Hindlimb muscle (tissue), 1 donor: ENCODE measurements at places on chromosomes 7 and 10. TPM values are rescaled to one million over a fixed set of nuclear protein-coding genes. Genes with fewer than 3 reads are reported as not detected.

DNA sequence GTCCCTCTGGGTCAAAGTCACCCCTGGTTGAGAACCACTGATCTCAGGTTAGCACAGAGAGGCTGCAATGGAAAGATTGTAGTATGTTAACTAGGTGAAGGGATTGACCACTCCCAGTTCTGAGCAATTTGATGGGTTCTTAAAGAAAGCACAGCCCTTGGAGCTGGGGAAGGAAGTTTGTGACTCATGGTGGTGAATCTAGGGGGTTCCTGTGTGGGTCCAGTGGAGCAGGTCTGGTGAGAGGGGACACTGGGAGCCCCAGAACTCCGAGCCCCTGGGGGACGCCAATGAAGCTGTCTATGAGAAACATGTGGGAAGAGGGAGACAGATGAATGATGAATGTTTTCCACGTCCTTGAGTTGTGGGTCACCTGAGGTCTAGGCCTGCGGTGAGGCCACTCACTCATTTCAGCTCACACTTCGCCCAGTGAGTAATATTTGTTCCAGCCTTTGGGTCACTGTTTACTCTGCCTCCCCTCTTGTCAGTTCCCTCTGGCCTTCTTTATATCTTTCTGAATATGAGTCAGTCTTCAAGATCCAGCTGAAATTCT is 341.9 kb downstream of the LRMDA start:
- no peak for DNase-seq

Gene STEAP2
- polyA plus RNA-seq, result 2.6 TPM

Gene NXPH1
- polyA plus RNA-seq, result not detected

DNA sequence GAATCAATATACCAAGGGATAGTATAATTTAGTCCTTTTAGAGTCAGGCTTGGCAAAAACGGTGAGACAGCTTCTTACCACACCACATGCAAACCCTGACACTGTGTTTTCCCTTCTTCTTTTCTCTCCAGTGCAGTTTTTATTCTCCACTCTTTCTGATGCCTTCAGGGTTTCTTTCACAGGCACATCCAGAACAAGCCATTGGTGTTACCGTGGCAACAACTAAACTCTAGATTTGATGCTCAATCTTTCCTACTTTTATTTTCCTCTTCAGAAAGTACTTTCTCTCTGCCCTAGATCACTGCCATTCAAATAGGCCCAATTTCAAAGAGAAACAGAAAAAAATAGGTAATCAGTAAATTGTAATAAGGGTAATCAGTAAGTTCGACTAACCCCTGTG is 469.8 kb upstream of the POT1 start:
- DNase-seq, result no peak

Gene OPN4
- 2.3 TPM for polyA plus RNA-seq

Gene KAZALD1
- 23.5 TPM for polyA plus RNA-seq

Gene UCMA
- polyA plus RNA-seq, result not detected

GRCh38 chr10:89007129-89007893 is 16.7 kb downstream of the FAS start:
- no peak for DNase-seq
